HFFc6 (cell line): ENCODE measurements at places on chromosomes 1 and 21. TPM values are rescaled to one million over a fixed set of nuclear protein-coding genes. Genes with fewer than 3 reads are reported as not detected.
A peak's percentile ranks its signal among the peaks of the same experiment; 100 is the strongest.

DNA sequence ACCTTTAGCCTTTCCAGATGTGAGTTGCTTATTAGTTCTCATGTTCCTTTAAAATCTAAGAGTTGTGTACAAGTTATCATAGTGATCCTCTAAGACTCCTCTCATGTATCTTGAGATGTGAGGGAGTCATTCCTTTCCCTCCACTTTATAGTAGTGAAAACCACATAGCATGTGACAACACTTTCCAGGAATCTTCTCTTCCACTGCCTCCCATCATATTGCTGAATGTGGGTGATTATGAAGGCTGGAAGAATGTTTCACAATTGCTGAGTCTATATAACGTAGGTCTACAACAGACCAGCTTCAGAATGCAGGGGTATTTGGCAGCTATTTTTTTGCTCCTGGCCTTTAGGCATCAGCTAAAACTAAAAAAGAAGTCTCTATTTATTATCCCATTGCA lies 44.7 kb upstream of the LRRC7 start:
- DNase-seq = peak; percentile 4

GRCh38 chr1:88982055-88982454 lies 10.4 kb downstream of the KYAT3 start:
- DNase-seq = peak; percentile 47

DNA sequence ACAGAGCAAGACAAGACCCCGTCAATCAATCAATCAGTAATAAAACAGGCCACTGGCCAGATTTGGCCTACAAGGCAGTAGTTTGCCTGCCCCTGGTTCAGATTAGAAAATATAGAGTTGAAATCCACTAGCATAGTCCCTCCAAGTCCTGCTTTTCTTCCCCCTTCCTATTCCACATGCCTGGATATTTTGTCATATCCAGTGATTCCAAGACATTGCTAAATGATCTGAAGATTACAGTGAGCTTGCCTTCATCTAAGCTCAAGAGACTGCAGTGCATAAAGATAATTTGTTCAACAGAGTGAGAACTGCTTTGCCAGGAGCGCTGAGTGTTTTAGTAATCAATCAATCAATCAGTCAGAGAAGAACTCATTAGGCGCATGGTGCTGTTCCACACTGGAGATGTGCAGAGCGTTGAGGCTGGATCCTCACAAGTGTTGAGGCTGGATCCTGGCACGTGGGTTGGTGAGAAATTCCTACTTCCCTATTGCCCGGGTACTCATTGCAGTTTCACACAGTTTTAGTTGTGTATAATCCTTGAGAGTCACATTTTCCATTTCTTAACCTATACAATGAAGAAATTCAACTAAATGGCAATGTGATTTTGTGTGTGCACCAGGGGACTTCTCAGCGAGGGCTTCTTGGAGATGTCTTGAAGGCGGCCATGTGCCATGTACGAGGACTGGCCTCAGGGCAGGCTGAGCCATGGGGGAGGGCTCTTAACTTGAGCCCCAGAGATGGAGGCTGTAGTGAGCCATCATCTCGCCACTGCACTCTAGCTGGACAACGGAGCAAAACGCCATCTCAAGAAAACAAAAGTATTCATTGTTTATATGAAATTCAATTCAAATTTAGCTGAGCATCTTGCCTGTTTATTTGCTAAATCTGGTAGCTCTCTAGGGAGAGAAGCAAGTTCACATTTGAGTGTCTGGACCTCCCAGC lies 76.3 kb downstream of the TOMM20 start:
- DNase-seq = no peak

DNA sequence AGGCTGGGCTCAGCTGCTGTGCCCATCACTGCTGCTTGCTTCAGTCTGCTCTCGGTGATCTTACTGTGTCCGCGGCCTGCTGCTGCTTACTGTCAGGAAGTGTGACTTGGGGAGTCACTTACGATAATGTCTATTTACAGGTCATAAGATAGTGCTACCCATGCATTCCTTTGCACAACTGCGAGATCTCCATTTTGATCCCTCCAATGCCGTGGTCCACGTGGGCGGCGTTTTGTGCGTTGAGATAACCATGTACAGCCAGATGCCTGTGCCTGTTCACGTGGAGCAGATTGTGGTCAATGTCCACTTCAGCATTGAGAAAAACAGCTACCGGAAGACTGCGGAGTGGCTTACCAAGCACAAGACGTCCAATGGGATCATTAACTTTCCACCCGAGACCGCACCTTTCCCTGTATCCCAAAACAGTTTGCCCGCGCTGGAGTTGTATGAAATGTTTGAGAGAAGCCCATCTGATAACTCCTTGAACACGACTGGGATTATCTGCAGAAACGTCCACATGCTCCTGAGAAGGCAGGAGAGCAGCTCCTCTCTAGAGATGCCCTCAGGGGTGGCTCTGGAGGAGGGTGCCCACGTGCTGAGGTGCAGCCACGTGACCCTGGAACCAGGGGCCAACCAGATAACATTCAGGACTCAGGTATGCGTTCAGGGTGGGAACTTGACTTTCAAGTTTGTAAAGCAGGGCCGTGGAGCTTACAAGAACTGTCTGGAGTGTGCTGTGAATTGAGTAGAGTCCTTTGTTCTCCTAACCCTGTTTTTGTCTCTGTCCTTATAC lies 24.4 kb upstream of the PWP2 start:
- DNase-seq = no peak

DNA sequence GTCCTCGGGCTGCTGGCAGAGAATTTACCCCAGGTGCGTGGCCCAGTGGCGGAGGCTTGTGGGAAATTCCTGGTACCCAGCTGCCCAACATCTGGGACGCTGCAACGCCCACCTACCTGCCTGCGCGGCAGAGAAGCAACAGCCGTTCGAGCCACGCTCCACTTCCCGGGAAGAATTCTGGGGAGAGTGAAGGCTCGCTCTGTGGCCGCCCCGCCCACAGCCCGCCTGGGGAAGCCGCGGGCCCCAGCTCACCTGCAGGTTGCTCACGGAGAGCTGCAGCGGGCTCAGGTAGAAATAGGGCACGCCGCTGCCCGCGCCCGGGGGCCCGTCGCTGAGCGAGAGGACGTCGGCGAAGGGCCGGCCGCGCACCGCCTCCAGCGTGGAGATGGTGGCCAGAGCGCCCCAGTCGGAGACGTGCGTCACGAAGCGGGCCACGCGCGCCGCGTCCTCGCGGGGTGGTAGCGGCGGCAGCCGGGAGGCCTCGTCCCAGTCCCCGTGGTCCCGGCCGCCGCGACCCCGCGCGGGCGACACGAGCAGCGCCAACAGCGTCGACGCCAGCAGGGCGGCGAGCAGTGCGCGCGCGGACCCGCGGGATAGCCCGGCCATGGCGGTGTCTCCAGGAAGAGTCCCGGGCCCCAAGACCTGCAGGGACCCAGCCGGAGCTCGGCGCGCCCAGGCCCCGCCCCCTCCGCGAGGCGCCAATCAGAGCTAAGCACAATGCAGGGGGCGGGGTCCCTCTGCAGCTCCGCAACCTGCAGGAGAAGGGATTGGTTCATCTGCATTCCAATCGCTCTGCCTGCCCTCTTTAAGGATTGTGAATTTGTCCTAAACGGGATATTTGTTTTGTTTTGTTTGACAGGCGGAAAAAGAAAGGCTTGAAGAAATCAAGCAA lies at the start of gene CREG1:
Gene CREG1, minus strand, starts transcription at position 627 of the 892 bp plus-strand sequence.
- peak; percentile 82 for DNase-seq

DNA sequence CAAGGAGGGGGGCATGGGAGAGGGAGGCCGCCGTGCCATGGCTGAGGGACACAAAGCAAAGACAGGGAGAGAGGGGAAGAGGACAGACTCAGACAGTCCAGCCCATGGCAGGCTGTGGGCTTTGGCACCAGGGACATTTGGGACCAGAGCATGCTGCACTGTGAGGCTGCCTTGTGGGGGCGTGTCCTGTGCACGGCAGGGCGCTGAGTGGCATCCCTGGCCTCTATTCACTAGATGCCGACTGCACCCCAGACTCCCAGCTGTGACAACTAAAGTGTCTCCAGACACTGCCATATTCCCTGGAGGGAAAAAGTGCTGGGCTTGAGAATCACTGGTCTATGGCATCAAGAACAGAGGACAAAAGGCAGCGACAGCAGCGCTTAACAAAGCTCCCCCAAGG lies 18.6 kb upstream of the PRDM15 start:
- no peak for DNase-seq

DNA sequence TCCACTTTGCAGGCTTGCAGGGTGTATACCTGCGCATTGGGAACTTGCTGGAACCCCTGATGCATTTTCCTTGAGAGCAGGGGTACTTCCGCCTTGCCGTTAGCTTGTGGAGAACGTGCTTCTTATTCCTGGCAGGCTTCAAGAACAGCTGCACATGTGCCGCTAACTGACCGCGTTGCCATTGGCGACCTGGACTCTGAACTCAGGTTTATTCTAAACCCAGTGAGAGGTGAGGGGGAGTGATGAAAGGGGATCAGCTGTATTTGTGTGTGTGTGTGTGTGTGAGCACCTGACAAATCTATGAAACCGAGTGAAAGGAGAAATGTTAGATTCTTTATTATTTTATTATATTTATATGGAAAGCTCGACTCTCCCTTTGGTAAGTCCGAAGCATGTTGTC lies 128.6 kb downstream of the HUNK start:
- DNase-seq = no peak

GRCh38 chr1:229093609-229094336 lies 177.1 kb upstream of the RAB4A start:
- DNase-seq = no peak

DNA sequence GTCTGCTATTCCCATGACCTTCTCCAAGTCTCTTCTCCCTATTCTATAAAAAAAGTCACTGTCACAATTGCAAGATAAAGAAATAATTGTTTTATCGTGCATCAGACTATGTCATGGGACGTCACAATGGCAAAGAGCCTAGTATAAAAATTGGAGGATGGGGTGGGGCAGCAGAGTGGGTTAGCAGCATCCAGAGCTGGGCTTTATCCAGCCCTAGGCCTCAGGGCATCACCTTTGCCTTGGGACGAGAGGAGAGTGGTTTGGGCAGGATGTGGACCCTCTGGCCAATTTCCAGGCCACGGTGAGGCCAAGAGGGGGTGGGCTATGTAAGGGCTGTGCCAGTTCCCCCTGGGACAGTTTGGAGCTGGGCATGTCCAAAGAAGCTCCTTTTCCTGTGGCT lies 25.7 kb downstream of the WNT4 start:
- no peak for DNase-seq

GRCh38 chr1:8813016-8813763 lies 4.2 kb downstream of the RERE start:
- DNase-seq = peak; percentile 12

- DNase-seq = no peak
Observed at GRCh38 chr21:25416669-25417068, 190.6 kb downstream of the MRPL39 start.

DNA sequence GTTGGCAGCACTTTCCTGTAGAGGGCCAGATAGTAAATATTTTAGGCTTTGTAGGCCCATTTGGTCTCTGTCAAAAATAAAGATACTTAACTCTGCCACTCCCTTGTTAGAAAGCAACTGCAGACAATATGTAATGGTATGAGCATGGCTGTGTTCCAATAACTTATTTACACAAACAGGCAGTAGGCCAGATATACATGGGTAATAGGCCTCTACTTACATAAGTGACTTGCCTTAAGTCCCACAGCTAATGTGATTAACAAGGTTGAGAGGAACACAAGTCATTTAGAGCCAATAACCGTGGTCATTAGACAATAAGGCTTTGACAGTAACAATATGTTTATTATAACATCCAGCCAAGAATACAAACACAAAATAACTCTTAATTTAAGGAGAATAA lies 17.4 kb downstream of the CCT8 start:
- no peak for DNase-seq

- DNase-seq = no peak
Observed at GRCh38 chr1:206581571-206581981, 30.7 kb downstream of the EIF2D start.

DNA sequence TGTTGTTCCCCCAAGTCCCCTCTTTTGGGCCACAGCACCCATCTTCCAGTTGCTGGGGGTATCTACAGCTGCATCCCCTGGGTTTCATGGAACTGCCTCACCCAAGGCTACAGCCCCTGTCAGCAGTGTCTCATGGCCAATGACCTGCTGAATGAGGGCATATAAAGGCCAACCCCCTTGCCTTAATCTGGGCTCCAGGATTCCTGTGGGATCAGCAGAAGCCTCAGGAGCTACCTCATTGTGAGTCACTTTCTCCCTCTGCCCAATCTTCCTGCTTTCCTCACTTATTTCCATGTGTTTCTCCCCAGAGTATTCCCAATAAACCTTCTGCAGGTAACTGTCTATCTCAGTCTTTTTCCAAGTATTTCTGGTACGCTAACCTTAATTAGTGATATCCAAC lies 37.3 kb upstream of the SYT14 start:
- peak; percentile 80 for DNase-seq

DNA sequence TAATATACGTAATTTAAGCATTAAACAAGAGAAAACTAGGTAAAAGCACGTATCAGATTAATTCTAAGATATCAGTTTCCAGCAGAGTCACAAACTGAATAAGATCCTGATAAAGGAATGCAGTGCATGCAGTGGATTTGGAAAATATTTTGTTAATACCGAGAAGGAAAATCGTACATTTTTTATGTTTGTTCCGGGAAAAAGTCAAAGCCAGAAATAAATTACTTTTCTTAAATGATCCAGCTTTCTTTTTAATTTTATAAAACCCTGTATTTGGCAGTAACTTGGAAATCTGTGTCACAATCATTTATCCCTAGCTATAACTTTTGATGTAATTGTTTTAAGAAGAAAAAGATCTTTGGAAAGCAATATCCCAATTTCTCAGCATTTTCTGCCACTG lies 955 bp downstream of the PALMD start:
- DNase-seq = no peak

DNA sequence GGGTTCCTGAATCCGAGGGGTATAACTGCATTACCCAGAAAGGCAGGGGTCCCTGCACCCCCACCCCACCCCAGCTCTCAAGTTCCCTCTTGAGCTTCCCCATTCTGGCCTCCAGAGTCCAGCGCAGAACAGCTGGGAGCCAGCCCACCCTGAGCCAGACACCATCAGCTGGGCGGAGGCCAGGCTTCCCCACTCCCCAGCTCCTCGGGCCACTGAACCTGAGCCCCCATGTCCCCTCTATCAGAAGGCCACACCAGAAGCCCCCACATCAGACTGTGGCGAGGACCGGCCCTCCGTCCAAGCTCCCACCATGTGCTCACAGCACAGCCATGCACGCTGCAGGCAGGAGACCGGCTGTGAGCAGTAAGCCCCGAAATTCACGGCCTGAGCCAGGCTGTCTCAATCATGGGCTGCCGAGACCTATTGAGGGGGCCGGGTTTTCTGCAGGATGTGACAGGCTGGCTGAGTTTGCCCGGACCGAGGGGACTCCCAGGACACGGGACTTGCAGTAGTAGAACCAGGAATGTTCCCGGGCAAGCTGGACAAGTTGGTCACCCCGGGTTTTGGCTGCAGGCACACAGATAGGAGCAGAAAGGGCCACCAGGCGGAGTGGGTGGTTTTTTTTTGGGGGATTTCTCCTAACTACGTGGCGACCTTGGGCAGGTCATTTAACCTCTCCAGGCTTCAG lies 25.5 kb upstream of the TNFRSF1B start:
- no peak for DNase-seq

Gene PRRC2C
- total RNA-seq = 125 to 128 TPM (median 127 TPM) in 3 replicates

Gene WLS
- total RNA-seq = 36.6 to 45.0 TPM (median 44.5 TPM) in 3 replicates

Gene PALMD
- not detected in 3 replicates for total RNA-seq

Gene FAAH
- 0.20 TPM in 1 of 3 replicates, not detected in the others for total RNA-seq

Gene CFHR4
- total RNA-seq = not detected in 3 replicates

Gene KLF17
- not detected in 3 replicates for total RNA-seq
